Adipocyte (in vitro differentiated cells): ENCODE measurements at places on chromosomes 13 and 19.

- no peak for DNase-seq
Measured at GRCh38 chr19:4052993-4053422, 13.7 kb downstream of the ZBTB7A start.

DNA sequence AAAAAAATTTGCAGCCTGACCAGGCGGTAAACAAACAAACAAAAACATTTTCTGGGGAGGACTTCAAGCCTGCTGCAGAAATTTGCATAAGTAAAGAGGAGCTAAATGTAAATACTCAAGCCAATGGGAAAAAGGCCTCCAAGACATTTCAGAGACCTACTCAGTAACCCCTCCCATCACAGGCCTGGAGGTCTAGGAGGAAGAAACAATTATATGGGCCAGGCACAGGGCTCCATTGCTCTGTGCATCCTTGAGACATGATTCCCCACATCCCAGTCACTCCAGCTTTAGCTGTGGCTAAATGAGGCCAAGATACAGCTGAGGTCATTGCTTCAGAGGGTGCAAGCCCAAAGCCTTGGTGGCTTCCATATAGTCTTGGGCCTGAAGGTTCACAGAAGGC lies 793.4 kb downstream of the SLITRK1 start:
- DNase-seq: no peak

DNA sequence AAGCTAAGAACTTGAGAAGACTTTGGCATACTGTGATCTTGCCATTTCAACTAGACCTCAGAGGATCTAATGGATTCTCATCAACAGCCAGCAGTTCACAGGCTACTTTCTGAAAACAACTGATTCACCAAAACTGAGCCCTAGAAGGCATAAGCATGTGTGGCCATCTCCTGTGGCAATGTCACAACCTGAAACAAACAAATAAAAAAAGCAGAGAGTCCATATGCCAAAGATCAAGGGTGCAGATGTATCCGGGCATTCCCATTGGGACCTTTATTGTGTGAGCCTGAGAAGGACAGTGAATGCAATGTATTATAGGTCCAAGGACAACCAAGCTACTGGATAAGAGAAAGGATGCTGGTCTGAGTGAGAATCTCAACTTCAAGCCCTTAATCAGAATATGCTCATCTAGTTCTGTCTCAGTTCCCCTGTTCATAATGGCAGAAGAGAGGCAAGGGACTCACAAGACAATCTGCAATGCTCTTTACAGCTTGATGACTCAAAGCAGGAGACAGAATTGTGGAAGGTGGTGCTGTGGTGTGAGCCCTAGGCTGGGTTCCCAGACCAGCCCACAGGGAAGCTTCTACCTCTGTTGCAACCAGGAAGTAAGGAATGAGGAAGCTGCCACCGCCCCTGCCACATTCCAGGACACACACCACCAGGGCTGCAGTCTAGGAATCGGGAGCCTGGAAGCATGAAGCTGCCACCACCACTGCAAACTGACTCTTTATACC lies 133.7 kb downstream of the RAP2A start:
- no peak for DNase-seq

DNA sequence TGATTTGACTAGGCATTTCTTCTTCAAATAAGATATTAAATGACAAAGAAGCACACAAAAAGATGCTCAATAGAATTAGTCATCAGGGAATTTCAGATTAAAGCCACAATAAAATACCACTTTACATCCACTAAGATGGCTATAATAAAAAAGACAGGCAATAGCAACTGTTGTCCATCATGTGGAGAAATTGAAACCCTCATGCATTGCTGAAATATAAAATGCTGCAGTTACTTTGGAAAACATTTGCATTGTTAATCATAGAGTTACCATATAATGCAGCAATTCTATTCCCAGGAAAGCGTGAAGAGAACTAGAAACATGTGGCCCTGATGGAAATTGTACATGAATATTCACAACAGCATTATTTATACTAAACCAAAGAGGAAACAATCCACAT lies 605.5 kb upstream of the SLITRK1 start:
- DNase-seq: no peak

DNA sequence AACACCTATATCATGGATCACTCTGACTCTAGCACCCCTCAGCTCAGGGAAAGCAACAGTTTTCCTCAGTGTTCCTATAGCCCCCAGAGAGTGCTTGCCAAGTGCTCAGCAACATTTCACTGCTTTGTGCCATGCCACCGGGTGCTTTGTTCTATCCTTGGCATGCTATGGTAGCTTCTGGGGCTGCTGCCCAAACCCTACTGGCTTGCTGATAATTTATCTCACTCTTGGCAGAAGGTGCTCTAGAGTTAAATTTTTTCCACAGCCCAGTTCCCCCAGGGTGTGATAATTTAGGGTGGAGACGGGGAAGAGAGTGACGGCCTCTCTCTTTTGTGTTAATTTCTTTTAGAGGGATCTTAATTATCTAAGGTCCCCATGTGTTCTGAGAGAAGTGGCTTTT lies 12.6 kb upstream of the CSNK1A1L start:
- DNase-seq: no peak

GRCh38 chr19:35247526-35248309 lies 1.1 kb upstream of the LSR start:
- no peak for DNase-seq

DNA sequence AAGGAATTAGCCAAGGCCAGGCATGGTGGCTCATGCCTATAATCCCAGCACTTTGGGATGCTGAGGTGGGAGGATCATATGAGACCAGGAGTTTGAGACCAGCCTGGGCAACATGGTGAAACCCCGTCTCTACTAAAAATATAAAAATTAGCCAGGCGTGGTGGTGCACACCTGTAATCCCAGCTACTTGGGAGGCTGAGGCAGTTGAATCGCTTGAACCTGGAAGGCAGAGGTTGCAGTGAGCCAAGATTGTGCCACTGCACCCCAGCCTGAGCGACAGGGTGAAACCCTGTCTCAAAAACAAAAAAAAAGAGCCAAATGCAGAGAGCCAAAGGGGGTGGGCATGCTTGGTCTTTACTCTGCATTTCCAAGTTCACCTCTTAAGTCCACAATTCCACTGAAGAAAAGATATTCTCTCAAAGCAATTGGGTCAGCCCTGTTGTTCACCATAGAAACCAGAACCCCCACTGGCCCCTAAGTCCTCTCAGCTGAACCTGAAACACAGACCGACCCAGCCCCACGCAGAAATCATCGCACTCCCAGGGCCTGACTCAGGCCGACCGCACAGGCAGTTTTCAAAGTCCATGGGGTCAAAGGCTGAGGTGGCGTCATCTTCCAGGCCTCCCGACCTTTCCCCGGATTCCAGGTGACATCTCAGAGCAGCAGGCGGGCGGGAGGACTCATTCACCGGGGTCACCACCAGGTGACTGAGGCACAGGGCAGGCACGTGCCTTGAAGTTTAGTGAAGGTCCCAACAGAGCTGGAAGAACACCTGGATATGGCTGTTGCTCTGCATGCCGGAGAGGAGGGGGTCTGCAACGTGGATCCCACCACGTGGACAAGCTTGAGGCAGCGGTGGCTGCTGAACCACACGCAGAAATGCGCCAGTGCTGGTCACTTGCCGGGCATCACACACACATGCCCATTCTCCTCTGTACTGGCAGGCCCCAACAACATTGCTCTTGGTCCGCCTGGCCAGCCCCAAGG lies 33.1 kb downstream of the SLC25A42 start:
- no peak for DNase-seq

GRCh38 chr13:26996965-26997752 lies 174.5 kb downstream of the USP12 start:
- DNase-seq: no peak

GRCh38 chr13:39656325-39656677 lies 839 bp downstream of the COG6 start:
- no peak for DNase-seq

GRCh38 chr13:29591310-29591709 lies 4.2 kb downstream of the SLC7A1 start:
- no peak for DNase-seq

DNA sequence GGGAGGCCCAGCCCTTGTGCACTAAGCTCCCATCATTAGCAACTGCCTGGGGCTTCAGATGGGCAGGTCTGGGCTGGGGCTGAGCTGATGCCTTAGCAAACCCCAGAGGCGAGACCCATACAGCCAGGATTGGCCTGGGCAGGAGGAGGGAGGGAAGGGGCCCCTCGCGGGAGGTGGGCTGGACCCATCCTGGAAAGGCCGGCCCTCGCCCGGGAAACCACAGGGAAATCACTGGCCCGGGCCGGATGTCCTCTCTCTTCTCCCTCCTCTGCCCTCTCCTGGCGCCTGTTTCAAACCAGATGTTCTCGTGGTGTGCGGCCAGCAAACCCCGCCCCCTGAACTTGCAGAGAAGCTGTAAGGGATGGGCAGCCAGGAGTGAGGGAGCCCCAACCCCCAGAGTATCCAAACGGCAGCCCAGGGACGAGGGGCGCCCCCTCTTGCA lies 43.1 kb downstream of the TMEM255B start:
- peak; percentile 78 for DNase-seq

- DNase-seq: no peak
Measured at GRCh38 chr19:30719999-30720345, 347.8 kb downstream of the ZNF536 start.

DNA sequence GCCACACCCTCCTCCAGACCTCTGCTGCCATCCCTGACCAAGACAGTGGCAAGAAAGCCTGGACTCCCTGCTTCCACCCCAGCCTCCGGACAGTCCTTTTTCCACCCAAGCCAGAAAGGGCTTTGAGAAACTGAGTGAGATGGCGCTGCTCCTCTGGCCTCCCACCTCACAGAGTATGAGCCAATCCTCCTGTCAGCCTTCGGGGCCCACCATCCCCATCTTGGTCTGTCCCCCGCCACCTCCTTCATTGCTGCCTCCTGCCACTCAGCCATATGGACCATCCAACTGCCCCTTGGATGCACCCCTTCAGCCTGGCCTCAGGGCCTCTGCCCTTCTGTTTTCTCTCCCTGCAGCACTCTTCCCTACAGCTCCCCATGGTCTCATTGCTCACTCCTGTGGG lies 125.7 kb downstream of the CRYL1 start:
- no peak for DNase-seq

GRCh38 chr13:76798037-76798436 lies 88.2 kb downstream of the KCTD12 start:
- DNase-seq: no peak

DNA sequence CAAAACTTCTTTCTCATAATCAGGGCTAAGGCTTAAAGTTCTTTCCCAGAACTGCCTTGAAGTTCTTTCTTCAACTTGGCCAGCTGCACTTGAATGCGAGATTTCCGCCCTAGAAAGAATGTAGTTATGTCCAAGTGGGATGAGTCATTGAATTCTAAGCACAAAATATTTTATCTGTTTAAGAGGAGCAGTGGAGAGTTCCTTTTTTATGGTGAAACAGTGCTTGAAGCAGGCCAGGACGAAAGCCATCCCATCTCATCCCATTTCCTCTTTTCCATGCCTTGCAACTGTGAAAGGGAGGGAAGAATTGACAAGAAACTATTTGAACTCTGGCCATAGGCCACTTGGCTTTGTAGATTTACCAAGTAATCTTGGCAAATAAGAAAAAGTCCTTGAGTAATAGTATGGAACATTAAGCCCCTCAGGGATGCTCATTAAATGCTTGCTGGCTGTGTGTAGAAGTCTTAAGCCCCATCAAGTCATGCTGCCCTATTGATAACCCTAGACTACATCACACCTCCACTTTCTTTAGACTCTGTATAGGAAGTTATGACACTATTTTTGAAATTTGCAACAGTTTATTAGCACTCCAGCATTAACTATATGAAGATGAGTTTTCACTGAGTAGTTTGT lies 174.5 kb downstream of the KCTD12 start:
- peak; percentile 95 for DNase-seq

DNA sequence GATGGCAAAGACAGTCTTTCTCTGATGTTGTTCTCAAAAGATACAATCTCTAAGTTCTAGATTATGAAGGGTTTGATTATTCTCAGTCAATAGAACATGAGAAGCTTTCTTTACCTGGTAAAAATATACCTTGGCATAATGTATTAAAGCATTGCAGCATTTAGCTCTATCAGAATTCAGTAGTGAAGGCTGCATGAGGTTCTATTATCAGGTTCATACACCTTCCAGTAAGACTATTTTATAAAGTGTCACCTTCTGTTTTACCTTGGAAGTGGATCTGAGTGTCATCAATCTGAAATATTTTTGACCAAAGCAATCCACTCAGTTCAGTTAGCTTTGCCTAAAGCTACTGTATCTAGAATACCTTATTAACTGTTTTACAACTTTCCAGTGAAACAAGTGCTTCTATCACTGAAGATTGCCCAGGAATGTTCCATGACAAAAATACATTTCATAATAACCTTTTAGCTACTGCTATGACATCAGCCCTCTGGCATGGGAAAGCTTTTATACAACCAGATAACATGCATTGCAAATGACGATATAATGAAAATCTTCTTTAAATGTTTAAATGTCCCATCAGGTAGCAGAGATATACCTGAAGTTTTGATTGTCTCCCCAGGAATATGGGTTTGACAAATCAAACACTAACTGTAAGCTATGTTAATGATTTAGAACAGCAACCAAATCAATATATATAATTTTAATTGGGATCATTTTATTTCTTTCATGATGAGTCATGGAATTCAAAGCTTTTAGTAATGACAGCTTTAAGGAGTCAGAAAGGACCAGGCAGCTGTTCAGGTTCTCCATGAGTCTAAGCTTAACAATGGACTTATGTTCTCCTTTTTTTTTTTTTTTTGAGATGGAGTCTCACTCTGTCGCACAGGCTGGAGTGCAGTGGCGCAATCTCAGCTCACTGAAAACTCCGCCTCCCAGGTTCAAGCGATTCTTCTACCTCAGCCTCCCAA lies 72.2 kb downstream of the UFM1 start:
- DNase-seq: peak; percentile 51

GRCh38 chr13:52846567-52847321 lies 1.7 kb downstream of the PCDH8 start:
- DNase-seq: no peak

DNA sequence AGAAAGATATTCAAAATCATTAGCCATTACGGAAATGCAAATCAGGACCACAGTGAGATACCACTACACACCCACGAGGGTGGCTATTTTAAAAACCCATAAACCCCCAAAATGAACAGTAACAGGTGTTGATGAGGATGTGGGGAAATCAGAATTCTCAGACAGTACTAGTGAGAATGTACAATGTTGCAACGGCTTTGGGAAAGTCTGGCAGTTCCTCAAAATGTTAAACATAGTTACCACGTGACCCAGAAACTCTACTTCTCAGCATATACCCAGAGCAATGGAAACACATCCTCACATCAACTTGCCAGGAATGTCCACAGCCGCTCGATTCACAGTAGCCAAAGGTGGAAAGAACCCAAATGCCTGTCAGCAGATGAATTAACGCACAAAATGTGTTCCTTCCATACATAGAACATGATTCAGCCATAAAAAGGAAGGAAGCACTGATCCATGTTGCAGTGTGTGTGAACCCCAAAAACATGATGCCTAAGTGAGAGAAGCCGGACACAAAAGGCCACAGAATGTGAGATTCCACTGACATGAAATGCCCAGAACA lies 7.0 kb downstream of the PLVAP start:
- peak; percentile 50 for DNase-seq

DNA sequence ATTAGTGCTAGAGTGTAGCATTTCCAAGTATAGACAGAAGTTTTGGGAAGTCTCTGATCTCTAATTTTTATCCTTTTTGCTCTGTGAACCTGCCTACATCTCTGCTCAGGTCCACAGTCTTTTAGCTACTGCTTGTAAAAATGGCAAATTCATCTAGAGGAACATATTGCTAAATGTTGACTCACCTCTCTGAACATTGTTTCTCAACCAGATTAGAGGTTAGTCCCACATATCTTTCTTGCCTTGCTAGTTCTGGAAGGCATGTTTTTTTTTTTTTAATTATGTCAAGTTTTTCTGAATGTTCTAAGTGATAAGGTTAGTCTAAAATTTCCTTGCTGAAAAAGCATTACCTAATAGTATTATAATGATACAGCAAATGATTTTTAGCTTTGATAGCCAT lies 2889.6 kb upstream of the PCDH20 start:
- peak; percentile 66 for DNase-seq

- DNase-seq: no peak
Measured at GRCh38 chr13:114087430-114087829, 45.0 kb downstream of the RASA3 start.
